Activated CD4-positive, alpha-beta memory T cell treated with anti-CD3 and anti-CD28 coated beads for 36 hours (primary cell): ENCODE measurements at places on chromosomes 2 and 18.

GRCh38 chr2:16633621-16634430, 31.8 kb downstream of the CYRIA start:
- no peak for DNase-seq

DNA sequence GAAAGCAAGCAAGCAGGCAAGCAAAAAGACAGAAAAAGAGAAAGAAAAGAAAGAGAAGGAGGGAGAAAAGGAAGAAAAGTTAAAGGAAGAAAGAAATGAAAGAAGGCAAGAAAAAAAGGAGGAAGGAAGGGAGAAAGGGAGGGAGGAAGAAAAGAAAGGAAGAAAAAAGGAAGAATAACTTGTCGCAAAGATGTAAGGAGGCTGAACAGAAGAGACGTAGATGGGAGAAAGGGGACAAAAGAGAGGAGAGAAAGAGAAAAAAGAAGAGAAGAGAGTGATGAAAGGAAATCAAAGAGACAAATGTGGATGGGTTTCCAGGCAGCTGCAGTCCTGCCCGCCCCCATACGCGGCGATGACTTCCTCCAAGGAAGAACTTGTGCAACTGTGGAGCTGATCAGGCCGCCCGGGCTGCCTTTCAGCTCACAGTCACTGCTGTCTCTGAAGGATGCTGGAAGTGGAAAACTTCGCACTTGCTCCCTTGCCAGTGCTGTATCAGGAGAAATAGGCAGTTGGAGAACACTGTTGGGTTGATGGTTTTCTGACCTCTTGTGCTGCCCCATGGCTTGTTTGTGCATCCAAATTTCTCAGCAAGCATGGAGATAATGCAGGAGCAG, 52.9 kb downstream of the TRIB2 start:
- DNase-seq, result no peak

DNA sequence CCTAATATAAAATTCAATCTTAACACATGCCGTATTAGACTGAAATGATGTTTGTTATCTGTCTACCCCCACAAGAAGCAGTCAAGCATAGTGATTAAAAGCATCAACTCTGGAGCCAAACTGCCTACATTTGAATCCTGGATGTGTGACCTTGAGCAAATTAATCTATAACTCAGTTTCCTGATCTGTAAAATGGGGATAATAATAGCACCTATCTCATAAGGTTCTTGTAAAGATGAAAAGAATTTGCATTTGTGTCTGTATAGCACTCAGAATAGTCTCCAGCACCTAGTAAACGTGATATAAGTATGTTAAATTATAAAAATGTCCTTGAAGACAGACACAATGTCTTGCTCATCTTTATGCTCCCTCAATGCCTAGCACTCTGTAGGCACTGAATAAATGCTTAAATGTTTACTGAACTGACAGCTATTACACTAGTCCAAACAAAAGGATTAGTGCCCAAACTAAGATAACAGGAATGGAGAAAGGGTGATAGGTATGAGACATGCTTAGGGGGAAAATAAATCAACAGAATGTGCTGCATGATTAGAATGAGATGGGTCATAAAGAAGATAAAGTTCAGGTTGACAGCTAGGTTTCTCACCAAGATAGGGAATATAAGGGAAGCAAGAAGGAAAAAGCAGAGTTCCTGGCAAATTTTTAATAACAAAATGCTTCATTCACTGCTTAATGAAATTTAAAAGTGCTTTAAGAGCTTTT, 180.6 kb downstream of the ATAD2B start:
- DNase-seq, result no peak

- DNase-seq, result no peak
Measured at GRCh38 chr2:176291809-176292283, 22.6 kb downstream of the MTX2 start.

GRCh38 chr2:12852135-12852534, 135.4 kb downstream of the TRIB2 start:
- DNase-seq, result no peak

- DNase-seq, result no peak
Measured at GRCh38 chr2:219285373-219285735, 6.2 kb downstream of the DNAJB2 start.

- no peak for DNase-seq
Measured at GRCh38 chr2:44137872-44138551, 30.7 kb upstream of the PPM1B start.

DNA sequence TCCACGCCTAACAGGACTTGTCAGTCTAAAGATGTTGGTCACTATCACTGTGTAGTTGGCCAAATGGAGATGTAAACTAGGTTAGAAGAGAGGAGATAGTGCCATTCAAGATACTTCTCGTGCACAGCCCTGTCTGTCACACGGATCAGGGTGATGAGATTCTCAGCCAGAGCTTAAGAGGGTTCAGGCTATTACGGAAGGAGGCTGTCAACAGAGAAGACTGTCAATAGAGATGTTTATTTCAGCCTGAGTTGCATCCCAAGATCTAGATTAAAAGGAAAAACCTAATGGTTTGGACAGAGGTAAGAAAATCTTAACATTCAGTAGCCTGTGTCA, 83.4 kb downstream of the AAK1 start:
- DNase-seq, result no peak

GRCh38 chr2:233285921-233286320, 21.7 kb upstream of the SAG start:
- no peak for DNase-seq

DNA sequence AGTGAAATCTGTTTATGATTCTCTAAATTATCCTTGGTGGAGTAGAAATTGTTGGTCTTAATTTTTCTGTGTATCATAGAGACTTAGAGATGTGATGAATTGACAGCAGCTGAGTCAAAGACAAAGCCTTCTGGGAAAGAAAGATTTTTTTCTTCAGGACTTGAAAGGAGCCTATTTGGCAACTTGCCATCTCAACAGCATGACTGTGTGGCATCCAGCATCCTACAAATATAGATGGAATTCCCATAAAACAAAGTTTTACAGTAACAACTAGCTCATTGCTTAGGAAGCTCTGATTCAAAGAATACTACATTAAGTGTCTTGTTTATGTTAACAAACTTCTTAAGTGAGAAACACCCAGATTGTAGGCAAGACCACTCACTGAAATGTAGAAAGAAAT, 79.2 kb upstream of the SETBP1 start:
- no peak for DNase-seq

- no peak for DNase-seq
Measured at GRCh38 chr18:28689588-28689987, 512.7 kb upstream of the CDH2 start.

DNA sequence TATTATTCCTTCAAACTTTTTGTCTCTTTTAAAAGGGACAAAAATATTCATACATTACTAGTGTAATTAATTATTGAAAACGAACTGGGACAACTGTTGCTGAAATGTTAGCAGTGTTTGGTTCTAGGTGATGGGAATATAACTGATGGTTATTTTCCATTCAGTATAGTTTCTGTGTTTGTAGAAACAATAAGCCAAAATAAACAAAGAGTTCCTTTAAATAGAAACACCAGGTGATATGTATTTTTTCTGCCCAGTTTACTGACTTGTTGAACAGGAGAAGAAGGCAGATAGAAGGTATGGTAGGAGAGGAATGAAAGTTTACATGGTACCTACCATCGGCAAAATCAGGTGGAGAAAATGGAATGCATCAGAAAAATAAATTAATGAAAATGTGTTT, 74.2 kb downstream of the LYPD6B start:
- DNase-seq, result no peak

DNA sequence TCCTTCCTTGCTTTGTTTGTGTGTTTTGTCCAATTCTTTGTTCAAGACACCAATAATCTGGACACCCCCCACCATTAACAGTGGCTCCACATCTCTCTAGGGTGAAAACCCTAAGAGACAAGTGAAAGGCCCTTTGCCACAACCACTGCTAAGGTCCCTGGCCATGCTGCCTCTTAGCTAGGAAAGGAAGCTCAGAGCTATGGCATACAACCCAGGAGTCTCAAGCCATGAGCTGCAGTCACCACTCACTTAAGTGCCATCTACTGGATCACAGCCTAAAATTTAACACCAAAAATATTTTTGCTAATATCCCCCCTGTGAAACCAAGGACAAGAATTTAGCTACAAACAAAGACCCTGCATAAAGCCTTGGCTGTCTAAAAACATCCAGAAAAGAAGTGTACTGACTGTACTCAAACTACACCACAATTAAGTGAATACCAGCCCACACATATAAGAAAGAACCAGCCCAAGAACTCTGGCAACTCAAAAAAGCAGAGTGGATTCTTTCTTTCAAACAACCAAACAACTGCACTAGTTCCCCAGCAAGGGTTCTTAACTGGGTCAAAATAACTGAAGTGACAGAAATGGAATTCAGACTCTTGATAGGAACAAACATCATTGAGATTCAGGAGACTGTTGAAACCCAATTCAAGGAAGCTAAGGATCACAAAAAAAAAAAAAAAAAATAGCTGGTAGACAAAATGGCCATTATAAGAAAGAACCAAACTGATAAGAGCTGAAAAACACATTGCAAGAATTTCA, 130.1 kb upstream of the GALNT5 start:
- no peak for DNase-seq

DNA sequence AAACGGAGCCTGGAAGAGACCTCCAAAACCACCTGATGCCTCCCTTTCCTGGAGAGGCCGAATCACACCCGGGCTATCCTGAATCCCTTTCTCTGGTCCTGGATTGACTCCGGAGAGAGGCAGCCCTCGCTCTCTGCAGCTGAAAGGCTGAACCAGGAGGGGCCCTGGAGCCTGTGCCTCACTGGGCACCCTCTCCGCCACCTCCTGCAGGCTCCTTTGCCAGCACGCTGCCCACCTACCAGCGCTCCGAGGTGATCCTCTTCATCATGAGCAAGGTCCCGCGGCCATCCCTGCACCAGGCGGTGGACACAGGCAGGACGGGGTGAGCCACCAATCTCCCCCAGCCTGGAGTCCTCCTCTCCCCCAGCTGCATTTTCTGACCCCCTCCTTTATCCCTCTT, 35.7 kb downstream of the POMC start:
- no peak for DNase-seq

- DNase-seq, result no peak
Measured at GRCh38 chr18:79723628-79724027, 44.0 kb downstream of the CTDP1 start.

GRCh38 chr2:98608962-98609604, 694 bp downstream of the UNC50 start:
- peak; percentile 18 for DNase-seq

GRCh38 chr18:37577051-37577611, 11.5 kb upstream of the CELF4 start:
- DNase-seq, result no peak

GRCh38 chr2:61538920-61539520, 864 bp upstream of the XPO1 start:
- peak; percentile 76 for DNase-seq

GRCh38 chr2:84969511-84970209, 1.3 kb upstream of the KCMF1 start:
- peak; percentile 36 for DNase-seq

DNA sequence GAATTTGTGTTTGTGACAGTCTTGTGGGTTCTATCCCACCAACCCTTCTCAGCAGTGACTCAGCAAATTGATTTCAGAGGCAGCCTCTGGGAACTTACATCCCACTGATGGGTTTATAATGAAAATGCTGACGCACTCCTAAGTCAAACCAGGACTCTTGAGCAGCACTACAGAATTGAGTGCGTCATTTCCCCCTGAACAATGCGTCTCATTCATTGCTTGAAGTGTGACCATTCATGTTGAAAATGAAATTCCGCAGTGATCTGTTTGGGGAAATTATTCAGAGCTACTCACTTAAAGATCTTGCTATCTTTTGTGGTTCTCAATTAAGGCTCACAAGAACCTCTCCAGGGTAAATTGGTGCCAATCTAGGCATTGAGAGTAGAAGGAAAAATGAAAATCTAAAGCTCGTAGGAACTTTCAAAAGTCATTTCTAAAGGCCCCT, 417.7 kb upstream of the SLC14A2 start:
- peak; percentile 60 for DNase-seq

DNA sequence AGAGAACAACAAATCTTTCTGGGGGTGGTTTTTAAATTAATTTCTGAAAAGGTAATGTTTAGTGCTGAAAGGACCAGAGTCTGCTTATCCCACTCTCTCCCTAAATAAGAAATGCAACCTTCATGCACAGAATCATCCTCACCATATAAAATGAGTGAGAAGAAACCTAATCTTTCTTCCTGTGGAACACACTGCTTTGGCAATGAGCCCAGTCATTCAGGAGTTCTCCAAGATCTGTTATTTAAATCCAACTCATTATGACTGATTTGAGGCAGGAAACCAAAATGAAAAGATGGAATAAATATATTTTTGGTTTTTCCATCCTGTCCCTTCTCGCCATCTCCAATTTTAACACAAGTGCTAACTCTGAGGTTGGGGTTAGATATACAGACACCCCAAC, 228.3 kb downstream of the SRBD1 start:
- no peak for DNase-seq

DNA sequence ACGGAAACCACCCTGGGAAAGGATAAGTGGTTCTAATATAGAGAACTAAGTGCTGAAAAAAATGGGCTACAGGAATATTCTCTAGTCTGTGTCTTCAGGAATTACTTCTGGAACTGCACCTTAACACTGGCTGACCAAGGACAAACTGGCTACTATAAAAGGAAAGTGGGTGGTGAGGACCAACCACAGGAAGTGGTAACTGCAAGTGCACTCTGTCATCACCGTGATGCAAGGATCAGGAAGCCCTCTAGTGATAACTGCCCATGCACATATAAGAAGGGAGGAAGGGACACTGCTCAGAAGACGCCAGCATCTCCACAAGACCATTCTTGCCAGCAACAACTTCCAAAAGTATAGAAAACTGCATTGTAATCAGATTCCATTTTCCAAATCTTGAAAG, 424.4 kb upstream of the RGPD4 start:
- no peak for DNase-seq

DNA sequence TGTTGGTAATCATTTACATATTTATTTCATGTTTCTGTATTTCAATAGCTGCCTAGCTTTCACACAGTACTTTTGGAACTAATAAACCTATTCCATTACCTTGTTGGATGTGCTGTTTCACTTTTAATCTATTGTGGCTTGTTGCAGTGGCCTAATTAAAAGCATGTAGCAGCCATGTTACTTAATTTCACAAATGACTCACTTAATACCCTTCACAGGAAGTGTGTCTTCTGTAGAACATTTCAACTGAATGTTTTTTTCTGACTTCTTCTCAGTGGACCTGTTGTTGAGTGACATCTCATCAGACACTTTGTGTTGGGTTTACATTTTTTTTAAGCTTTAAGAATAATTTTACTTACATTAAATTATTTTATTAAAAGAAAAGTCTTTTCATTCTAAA, 260.5 kb upstream of the THUMPD2 start:
- DNase-seq, result no peak

- DNase-seq, result no peak
Measured at GRCh38 chr2:198913394-198914152, 544.2 kb downstream of the SATB2 start.

GRCh38 chr2:222805591-222806304, 55.1 kb upstream of the ACSL3 start:
- DNase-seq, result no peak

- no peak for DNase-seq
Measured at GRCh38 chr2:216799873-216800431, 59.9 kb downstream of the TNP1 start.

DNA sequence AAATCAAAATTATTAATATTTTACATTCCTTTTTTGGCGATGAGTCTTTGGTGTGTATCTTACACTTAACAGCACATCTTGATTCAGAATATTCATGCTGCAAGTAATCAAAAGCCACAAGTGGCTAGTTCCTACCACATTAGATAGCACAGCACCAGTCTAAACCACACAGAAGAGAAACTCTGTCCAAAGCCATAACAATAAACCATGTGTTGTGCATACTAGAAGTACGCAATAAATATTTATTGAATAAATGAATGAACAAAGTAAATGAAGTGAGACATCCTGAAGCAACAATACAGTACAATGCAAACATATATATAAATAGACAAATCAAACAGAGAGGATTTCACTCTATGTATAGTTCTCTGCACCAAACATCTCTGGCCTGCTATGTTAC, 287.3 kb downstream of the EXOC6B start:
- DNase-seq, result no peak
